Large intestine (tissue), 12 donors: ENCODE measurements at places on chromosomes 7 and 10. TPM values are rescaled to one million over a fixed set of nuclear protein-coding genes. Genes with fewer than 3 reads are reported as not detected.

RTKN2 gene
- polyA plus RNA-seq: 5.7 TPM

ECHDC3 gene
- polyA plus RNA-seq: 9.6 TPM

DNA sequence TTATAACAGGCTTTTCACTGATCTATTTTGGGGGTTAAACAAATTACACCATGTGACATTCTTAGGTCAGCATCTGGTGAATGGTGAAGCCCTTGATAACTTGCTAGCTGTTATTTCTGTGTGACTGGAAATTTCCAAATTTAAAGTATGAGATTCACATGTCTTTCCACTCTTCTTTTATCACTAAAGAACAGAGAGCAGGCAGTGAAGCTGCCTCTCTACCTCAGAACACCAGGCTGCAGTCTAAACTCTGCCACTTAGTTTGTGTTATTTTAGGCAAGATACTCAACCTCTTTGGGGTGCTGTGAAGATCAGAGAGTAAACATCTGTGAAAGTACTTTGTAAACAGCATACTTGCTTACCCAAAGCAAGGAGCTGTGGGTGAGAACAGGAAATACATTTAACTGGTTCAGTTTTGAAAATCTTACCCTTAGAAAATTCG lies 15.5 kb upstream of the SP4 start:
- DNase-seq: no peak

GRCh38 chr10:106573106-106573505 lies 591.4 kb downstream of the SORCS1 start:
- no peak for DNase-seq

DNA sequence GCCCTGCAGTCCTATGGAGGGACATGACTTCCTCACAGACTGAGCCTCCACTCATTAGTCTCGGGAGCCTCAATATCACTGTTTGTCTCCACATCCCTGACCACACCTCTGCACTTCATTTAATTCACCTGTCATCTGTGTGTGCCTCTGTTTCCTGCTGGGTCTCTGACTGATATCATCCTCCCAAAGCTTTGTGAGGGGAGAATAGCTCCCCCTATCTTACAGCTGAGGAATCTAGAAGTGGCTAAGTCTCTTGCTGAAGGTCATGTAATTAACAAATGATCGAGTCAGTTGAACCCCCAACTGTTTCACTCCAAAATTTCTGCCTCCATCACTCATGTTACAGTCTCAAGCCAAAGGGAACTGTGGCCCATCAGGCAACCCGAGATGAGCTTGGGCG lies 5.5 kb upstream of the CPXM2 start:
- DNase-seq: no peak
